Type B pancreatic cell (in vitro differentiated cells): ENCODE measurements at places on chromosomes 1 and 21. TPM values are rescaled to one million over a fixed set of nuclear protein-coding genes. Genes with fewer than 3 reads are reported as not detected.

GRCh38 chr1:192762265-192762664 lies 46.6 kb upstream of the RGS2 start:
- DNase-seq, result no peak

DNA sequence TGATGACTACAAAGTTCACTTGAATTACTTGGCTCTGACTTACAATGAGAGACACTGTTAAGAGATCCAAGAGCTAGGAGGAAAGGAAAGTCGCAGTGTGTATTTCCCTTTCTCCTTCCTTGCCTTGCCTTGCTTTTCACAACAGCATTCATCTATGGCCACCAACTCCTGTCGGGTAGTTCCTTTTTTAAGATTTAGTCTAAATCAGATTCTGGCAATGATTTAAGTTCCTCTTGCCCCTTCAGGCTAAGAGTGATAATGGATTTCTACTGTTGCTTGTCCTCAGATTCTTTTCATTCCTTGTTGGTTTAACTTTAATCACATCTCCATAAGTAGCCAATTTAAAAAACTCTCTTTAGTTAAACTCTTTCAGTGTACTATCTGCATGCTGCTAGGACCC lies 91.9 kb downstream of the GTF2B start:
- no peak for DNase-seq

DNA sequence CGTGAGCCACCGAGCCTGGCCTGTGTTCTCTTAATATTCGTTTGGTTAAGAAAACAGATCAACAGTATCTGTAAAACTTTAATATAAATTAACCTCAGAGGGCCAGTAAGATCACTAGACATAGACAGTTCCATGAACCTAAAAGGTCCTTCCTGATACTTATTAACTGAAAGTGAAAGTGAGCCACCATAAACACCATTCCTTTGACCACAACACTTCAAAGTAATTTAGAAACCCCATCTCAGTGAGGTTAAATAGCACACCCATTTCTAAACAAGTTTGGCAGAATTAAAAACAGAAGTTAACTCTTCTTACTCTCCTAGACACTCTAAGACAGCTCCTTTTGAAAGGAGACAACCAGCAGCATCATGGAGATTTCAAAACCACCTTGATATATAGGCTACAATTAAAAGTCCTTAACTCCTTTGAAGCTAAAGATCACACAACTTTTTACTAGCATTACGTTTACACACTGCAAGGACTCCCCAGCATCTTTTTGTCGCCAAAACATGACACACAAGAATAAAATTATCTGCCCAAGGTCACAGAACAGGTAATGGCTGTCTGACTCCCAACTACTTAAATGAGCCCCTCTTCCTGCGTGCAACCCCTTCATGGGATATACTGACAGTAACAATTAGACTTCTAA lies 2.2 kb downstream of the RNF19B start:
- no peak for DNase-seq

DNA sequence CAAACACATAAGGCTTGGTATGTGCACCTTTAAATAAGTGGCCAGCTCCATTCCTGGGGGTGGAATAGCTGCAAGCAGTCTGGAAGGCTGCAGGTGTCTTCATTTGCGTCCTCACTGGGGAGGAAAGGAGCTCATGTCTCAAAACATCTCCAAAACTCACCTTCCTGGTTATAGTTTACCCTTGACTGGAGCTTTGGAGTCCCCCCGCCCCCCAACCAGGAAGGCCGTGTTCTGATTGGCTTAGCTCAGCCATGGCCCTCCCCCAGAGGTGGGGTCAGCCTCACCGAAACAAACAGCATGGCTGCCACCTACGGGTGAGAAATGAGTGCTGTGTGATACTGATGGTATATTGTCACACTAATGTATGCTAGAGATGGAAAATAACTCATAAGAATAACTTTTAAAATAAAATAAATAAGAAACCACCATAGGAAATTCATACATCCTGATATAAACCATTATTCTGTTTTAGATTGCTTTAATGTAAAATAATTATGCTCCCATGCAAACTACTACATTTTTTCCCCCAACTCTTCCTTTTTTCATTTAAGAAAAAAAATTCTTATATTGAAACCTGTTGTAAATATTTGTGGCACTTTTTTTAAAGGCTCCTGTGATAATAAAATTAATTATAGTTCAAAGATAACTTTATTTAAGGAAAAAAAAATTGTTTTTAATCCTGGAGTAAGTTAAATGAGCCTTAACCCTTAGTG lies 90.8 kb downstream of the ZP4 start:
- DNase-seq, result no peak

- no peak for DNase-seq
These were observed 4.4 kb downstream of the CASP9 start for GRCh38 chr1:15519625-15520024.

DNA sequence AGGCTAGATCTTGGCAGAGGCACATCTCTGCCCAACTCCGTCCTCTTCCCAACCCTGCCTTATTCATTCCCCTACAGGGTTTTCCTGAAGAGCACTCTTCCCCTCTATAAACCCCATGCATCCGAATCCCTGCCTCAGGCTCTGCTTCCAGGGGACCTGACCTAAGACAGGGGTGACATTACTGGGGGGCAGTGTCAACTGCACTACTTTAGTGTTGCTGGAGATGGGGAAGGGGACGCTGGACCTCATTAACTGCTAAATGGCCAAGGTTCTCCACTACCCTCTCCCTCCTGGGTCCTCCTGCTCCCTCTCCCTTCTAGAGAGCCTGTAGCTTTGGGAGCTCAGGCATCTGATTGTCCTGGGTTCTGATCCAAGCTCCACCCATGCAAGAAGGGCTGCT lies 126.2 kb downstream of the GRIK3 start:
- peak; percentile 20 for DNase-seq

DNA sequence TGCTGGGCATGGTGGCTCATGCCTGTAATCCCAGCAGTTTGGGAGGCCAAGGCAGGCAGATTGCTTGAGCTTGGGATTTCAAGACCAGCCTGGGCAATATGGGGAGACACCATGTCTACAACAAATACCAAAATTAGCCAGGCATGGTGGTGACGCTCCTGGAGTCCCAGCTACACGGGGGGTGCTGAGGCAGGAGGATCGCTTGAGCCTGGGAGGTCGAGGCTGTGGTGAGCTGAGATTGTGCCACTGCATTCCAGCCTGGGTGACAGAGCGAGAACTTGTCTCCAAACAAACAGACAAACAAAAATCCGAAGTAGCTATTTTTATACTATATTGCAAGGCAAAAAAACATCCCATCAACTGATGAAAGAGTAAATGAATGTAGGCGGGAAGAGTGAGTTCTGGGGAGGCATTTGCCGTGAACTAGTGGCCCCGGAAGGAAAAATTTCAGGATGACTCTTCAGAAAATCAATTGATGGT lies 40.6 kb downstream of the NCMAP start:
- DNase-seq, result no peak

GRCh38 chr1:116504308-116505156 lies 66.3 kb downstream of the CD58 start:
- no peak for DNase-seq

DNA sequence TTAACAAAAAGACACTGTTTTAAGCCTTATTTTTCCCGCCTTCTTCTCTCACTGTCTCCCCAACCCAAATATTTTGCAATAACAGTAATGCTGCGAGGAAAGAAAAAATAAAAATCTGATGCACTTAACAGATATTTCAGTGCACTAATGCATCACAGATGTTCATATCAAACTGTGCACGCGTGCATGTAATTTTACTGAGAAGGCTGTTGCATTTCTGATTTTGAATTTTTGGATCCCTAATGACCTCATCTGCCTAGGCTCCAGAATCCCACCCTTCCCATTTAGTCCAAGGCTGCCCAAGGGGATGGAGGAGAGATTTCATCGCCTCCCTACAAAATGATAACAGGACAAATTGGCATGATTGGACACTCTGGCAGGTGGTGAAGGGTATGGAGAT lies 5.5 kb downstream of the TRABD2B start:
- no peak for DNase-seq

DNA sequence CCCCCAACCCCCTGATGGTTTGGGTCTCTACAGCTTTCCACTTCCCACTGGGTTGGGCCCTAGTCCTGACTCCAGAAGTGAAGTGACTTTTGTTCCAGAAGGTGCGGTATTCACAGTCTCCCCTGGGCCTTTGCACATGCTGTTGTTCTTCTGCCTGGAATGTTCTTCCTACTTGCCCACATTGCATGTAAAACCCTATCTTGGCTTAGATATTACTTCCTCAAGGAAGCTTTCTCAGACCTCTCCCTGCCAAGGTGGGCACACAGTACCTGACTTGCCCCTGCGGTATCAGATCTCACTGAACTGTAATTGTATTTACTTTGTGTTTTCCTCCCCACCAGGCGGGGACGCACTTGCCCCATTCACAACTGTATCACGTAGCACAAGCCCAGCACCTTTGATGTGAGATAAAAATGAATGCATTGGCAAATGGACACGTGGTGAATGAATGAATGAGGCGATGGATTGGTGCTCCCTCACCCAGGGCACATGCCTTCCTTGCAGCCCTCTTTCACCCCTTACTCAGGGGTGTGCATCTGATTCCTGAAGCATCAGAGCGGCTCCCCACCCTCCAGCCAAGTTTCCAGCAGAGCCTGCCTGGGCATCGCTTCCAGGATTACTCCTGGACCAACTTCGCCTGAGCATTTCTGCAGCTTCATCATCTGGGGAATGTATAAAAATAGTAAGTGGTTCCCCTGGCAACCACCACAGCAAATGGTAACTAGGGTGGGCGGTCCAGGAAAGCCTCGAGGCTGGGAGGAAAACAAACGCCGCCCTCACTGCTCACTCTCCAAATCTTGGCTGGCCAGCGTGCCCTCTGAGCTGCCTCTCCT lies 19.8 kb downstream of the NENF start:
- DNase-seq, result no peak

GRCh38 chr1:17233675-17234320 lies 15.1 kb upstream of the PADI3 start:
- no peak for DNase-seq

Gene ZNF683
- not detected in 2 replicates for total RNA-seq

Gene ASAP3
- 41.9 and 65.7 TPM in 2 replicates for total RNA-seq

Gene SPRR2D
- 1.6 TPM in 1 of 2 replicates, not detected in the other for total RNA-seq

Gene GJA9
- total RNA-seq, result not detected in 2 replicates
